D341Med (cell line): ENCODE measurements at places on chromosomes 12 and 14.

DNA sequence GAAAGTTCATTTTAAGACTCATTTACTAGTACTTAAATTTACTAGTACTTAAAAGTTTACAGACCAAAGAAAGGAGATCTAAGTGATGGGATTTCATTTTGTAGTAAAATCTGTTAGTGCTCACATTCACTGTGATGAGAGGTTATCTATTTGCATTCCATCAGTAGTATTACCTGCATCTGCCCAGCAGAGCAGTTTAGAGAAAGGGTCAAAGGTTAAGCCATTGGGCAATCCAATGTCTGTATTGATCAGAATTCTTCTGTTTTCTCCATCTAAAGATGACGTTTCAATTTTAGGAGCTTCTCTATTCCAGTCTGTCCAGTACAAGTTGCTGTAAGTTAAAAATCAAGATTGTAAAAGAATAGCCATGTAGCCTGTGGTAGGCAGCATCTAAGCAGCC lies 18.3 kb downstream of the RTRAF start:
- DNase-seq = no peak

GRCh38 chr14:30657050-30657449 lies 34.9 kb downstream of the SCFD1 start:
- DNase-seq = no peak

DNA sequence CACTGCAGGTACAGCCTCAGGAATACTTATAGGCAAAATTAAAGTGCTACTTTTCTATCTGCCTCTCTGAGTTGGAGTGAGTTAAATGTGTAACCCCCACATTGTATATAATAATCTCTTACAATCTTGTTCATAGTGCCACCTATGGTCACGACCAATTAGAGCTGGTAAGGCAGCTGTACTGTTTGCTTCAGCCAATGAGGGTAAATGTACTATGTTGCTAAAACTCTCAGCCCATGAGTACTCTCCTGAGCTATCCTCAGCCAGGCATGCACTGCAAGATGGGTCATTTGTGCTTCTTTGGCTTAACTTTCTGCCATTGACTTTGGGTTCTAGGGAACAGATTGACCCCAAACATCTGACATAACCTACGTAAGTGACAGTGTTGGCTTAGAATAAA lies 15.0 kb upstream of the MDM2 start:
- DNase-seq = peak; percentile 69

DNA sequence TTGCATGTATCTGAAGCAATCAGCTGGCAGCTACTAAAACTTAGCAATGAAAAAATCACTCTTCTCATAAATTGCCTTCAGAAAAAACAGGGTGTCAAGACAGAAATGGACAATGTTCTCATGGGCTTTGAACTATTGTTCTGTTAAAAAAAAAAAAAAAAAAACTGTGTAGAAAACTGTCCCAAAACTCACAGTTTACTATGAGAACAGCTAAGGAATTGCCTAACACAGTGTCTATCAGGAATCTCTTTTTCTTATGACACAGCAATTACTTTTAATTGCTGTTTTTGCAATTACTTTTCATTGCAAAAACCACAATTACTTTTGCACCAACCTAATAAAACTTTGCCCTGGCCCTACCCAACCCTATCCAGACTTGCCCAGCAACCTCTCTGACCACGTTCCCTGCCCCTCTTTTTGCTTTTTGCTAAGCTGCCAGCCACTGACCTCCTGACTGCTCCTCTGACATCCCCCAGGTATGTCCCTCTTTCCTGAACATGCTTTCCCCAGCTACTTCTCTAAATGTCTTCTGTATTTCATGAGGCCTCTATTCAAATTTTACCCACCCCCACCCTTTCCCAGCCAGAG lies 68.0 kb upstream of the SLCO1C1 start:
- no peak for DNase-seq

DNA sequence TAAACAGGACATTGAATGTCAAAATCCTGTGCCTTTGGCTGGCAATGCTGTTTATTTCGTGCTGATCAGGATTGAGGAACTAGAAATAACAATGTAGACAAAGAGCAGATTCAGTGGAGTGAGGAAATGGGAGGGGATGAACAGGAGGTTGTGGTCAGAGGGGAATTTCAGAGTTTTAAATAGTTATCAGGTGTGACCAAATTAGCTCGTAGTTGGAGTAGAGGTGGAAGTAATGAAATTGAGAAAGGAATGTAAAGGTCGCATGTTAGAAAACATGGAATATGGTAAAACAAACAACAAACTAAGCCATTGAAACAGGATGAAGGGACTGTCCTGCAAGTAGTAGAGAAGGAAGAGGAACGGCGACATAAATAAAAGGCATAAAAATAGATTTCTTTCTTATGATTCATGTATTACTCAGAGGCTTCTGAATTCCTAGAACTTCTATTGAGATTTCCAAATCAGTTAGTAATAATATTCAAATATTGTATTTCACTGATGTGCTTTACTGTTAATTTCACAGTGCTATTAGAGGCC lies 9.5 kb upstream of the SAV1 start:
- DNase-seq = no peak
